ENCODE measurements at places on chromosomes 3 and 15.

- peak; percentile 41 for DNase-seq
Observed at GRCh38 chr15:70268698-70269251, 171.1 kb upstream of the TLE3 start.

- DNase-seq = no peak
Observed at GRCh38 chr3:26827169-26827568, 204.6 kb downstream of the LRRC3B start.

DNA sequence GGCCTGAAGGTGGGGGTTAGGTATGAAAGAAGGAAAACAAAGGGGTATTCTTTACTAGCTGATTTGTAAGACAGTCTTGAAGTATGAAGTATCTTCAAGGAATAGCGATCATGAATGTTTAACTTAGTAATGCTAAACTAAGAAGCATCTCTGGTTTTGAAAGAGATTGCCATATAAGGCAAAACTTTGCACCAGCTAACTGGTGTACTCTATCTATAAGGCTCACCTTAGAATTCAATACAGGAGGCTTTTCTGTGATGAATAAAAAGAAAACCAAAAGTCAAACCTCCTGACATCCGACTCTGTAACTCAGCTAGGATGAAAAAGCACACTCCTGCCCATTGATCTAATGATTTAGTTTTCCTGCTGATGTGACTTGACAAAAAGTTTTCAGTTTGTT, 54.7 kb downstream of the FOXP1 start:
- DNase-seq = no peak

DNA sequence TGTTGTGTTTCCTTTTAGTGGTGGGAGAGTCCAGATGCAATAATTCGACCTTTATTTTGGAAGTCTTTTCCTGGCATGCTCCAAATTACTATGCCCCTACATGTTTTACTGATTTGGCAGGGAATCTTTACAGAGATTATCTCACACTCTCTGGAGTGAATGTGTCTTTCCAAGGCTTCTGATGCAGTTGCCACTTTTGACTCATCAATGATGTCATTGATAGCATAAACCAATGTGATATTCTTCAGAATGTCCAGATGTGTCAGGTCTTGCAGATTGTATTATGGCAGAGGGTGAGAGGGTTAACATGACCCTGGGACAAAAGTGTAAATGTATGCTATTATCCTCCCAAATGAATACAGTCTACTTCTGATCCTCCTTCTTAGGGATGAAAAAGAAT, 9.7 kb downstream of the RTP4 start:
- DNase-seq = no peak

DNA sequence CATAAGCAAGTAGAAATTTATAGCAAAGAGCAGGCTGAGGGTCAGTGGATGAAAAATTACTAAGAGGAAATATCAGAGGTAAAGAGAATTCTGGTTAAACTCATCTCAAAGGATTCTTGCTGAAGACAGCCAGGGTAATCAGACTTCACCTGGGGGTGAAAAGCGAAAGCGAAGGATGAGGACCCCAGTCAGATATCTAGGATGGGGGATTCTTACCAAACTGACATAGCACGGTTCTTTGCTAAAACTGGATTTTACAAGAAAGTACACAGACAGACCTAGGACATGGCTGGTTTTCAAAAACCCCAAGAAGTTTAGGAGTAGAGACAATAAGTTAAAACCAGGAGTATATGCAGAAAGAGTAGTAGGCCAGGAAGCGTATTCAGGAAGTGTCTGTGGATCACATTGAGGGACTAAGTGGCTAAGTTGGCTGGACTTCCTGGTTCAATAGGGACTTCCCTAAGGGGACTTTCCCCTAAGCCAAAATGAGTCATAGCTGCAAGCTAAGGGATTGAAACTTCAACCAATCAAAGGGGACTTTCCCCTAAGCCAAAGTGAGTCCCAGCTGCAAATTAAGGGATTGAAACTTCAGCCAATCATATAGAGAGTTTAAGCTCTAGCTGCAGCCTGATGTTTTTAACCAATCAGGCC, 2.4 kb upstream of the CFAP91 start:
- DNase-seq = peak; percentile 24

DNA sequence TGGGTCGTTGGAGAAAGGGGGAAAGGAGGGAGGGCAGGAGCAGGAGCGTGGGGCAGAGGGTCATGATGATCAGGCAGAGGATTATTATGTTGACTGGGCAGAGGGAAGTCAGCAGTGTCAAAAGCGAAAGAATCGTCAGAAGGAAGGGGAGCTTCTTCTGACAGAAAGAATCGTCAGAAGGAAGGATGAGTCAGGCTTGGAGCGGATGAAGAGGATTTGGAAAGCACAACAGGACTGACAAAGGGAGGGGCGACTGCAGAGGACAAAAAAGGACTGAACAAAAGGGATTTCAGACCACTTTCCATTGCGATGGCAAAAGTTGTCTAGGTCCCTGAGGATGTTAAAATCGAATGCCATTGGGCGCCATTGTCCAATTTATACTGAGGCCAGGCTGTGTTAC, 1053.5 kb downstream of the SI start:
- DNase-seq = no peak

DNA sequence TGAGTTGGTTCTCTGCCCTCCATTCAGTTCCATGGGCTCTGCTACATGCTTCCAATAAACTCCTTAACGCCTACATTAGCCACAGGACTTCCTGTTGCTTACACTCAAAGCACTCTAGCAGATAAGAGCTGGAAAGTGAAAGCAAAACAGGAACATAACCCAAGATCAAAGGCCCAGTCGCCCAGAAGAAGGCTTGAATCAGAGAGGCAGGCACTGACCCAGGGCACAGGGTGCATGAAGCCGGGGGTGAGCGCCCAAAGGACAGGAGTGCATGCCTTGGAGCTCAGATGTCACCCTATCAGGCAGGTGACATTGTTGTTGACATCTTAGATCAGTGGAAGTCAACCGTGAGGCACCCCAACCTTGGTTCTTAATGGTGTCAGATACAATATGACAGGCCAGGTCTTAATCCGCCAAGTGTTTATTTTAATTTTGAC, 235.1 kb downstream of the UACA start:
- DNase-seq = peak; percentile 70

GRCh38 chr3:28699283-28699682, 350.7 kb upstream of the AZI2 start:
- no peak for DNase-seq

DNA sequence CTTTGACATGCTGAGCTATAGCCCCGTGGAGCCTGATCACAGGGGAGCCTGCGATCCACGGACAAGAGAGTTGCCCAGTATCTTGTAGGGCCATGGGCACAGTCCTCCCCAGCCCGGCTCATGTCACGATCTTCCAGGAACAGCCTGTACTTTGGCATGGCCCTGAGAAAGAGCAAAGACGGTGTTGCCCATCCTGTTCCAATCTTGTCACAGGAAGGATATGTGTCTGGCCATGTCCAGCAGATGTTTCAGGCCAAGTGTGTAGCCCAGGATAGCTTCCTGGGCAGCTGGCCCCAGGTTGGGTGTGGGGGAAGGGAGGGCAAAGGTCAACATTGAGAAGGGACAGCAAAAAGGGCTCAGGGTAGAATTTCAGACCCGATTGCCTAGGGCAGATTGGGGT, 17.0 kb upstream of the RPL29 start:
- DNase-seq = no peak

GRCh38 chr15:46365572-46365971, 730.7 kb downstream of the SQOR start:
- DNase-seq = no peak

GRCh38 chr3:172752651-172753050, 2.1 kb downstream of the ECT2 start:
- no peak for DNase-seq

- DNase-seq = peak; percentile 39
Observed at GRCh38 chr15:63323798-63324563, 46.6 kb downstream of the APH1B start.

DNA sequence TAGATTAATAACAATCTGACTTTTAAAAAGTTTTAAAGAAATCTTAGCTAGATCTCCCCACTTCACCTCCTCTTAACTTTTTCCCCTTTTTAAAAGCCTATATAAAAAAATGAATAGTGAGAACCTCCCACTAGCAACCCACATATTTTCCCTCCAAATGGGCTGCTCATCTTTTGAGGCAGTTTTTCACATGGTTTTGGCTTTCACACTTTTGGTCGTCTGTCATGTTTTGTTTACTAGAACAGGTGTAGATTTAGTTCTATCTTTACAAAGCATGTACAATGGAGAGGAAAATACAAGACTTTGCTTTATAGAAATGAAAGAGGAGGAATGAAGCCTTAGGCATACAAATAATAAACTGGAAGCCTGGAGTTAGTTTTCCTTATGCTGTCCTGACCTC, 126.7 kb upstream of the EOMES start:
- no peak for DNase-seq

- DNase-seq = no peak
Observed at GRCh38 chr3:17752436-17752835, 10.0 kb upstream of the TBC1D5 start.

DNA sequence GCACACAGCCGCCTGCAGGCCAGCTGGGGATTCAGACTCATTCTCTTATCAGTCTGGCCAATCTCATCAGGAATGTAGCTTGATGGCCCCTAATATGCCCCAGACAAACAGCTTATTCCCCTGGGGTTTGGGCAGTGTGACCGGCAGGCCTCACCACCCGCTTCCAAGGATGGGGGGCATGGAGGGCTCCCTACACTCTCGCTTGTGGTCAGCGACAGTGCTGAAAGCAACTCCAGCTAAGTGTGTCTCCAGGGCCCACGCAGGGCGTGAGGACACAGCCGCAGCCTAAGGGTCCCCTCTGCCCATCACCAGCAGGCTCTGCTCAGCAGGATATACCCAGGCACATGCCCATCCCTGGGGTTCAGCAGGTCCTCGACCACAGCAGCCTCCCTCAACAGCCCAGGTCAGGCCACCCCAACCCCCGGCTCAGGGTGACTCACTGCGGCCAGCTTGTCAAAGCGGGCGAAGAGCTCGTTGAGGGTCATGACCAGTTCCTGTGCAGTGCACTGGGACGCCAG, 116.7 kb downstream of the ADCY5 start:
- DNase-seq = no peak

- DNase-seq = no peak
Observed at GRCh38 chr3:162332344-162332743, 835.7 kb downstream of the OTOL1 start.

DNA sequence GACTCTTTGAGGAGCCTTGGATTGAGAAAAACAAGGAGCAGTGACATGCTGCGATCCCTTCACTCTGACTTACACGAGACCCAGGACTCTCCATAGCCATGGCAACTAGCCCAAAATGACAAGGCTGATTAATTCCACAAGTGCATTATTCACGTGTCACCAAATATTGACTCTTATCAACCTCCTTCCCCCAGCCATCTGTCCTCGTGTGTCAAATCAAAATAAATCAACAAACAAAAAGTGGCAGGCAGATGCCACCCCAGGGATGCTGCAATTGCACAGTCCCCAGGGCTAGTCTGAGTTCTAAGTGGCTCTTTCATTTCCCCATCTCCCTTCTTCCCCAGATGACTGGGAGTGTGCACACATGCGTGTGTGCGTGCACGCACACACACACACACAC, 104.9 kb downstream of the AQP9 start:
- DNase-seq = no peak

GRCh38 chr3:195119461-195120266, 151.3 kb downstream of the XXYLT1 start:
- no peak for DNase-seq

- DNase-seq = peak; percentile 55
Observed at GRCh38 chr3:124467980-124468902, 262.0 kb upstream of the UMPS start.

- DNase-seq = peak; percentile 70
Observed at GRCh38 chr3:46947981-46948791, 28.4 kb downstream of the CCDC12 start.

GRCh38 chr3:146177519-146177918, 16.5 kb upstream of the PLOD2 start:
- no peak for DNase-seq

DNA sequence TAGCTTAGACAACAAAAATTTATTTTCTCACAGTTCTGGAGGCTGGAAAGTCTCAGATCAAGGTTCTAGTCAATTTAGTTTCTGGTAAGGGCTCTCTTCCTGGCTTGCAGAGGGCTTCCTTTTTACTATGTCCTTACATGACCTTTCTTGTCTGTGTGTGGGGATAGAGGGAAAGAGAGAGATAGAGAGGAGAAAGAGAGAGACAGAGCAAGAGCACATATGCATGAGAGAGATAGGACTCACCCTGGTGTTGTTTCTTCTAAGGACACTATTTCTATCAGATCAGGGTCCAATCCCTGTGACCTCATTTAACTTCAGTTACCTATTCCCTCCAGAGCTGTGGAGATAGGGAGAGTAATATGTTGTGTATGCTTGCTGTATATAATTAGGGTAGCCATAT, 44.9 kb upstream of the TEX9 start:
- no peak for DNase-seq

DNA sequence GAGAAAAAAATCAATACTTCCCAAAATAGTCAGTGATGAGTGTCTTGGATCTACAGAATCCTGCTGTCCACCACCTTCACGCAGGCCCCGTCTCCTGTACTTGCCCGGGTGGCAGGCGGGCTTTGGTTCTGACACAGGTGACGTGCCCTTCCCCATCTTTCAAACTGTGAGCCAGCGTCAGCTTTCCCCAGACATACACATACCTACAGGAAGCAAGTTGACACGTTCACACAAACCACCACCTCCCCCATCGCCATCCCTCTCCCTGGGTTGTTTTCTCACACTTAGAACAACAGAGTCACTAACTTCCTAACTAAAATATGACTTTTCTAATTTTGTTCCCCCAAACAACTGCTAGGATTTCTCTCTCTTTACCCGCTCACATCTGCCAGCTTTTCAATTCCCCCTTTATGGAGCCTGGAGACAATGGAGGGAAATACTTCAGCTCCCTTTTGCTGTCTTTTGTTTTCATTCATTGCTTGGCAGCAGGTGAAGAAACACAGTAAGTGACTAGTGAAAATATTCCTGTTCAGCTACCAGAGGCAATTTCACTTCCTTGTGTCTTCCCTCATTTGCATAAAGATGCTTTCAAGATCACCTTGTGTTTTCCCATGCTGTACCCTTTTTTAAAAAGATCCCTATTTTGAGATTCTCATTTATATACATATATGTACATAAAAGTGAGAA, 248.3 kb downstream of the SLCO3A1 start:
- no peak for DNase-seq

- DNase-seq = no peak
Observed at GRCh38 chr15:86677278-86677677, 597.6 kb downstream of the AGBL1 start.

DNA sequence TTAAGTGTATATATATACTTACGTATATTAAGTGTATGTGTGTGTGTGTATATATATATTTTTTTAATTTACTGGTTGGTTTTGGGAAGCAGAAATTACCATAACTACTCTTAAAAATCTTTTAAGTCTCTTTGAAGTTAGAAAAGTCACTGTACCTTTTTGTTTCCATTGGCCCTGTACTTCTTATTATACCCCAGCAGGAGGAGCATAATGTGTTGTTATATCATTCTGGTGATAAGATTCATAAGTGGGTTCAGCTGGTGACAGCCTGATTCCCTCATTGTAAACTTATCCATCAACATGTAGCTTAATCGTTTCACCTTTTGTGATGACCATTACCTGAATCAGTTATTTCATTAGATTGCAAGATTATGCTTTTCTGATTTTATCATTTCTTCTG, 30.8 kb downstream of the MLH1 start:
- DNase-seq = no peak

- no peak for DNase-seq
Observed at GRCh38 chr3:42758126-42758525, 14.9 kb downstream of the CCDC13 start.

GRCh38 chr15:92870010-92870591, 30.0 kb upstream of the CHD2 start:
- no peak for DNase-seq
